ENCODE measurements at places on chromosomes 2 and 18. TPM values are rescaled to one million over a fixed set of nuclear protein-coding genes. Genes with fewer than 3 reads are reported as not detected.

Gene CYRIA
- 2.6 TPM for total RNA-seq

Gene TMEM178A
- 3.4 TPM for total RNA-seq

Gene STARD7
- 96.2 TPM for total RNA-seq

Gene OXER1
- 2.0 TPM for total RNA-seq

Gene FIGN
- 3.6 TPM for total RNA-seq

Gene GALNT5
- 0.06 TPM for total RNA-seq

GRCh38 chr2:101830555-101830954, 133.0 kb downstream of the MAP4K4 start:
- no peak overlapping the region for H3K4me3 ChIP-seq
- H3K27ac ChIP-seq: no peak overlapping the region
- DNase-seq: no peak
- H3K27me3 ChIP-seq: no peaks in the 10 kb centered on the region
- H3K4me1 ChIP-seq: peaks cover 32% of the 10 kb centered on the region

- H3K4me1 ChIP-seq: no peaks in the 10 kb centered on the region
- peak; percentile 8 for DNase-seq
- H3K36me3 ChIP-seq: no peaks in the 10 kb centered on the region
- H3K27ac ChIP-seq: no peak overlapping the region
- H3K4me3 ChIP-seq: no peak overlapping the region
Observed at GRCh38 chr2:241818943-241819270, 9.9 kb downstream of the NEU4 start.

GRCh38 chr2:98378901-98379300, 32.6 kb downstream of the CNGA3 start:
- peak; percentile 87 for DNase-seq
- peaks cover 10% of the 10 kb centered on the region for H3K4me1 ChIP-seq
- H3K36me3 ChIP-seq: no peaks in the 10 kb centered on the region
- no peak overlapping the region for H3K27ac ChIP-seq
- H3K27me3 ChIP-seq: no peaks in the 10 kb centered on the region
- H3K4me3 ChIP-seq: no peak overlapping the region

GRCh38 chr18:5817816-5818215, 77.5 kb downstream of the TMEM200C start:
- H3K4me3 ChIP-seq: no peak overlapping the region
- H3K27ac ChIP-seq: no peak overlapping the region
- no peaks in the 10 kb centered on the region for H3K4me1 ChIP-seq
- DNase-seq: no peak
- H3K27me3 ChIP-seq: no peaks in the 10 kb centered on the region

GRCh38 chr2:36596397-36596796, 1.6 kb downstream of the FEZ2 start:
- H3K27me3 ChIP-seq: no peaks in the 10 kb centered on the region
- no peak overlapping the region for H3K4me3 ChIP-seq
- DNase-seq: no peak
- no peaks in the 10 kb centered on the region for H3K36me3 ChIP-seq

DNA sequence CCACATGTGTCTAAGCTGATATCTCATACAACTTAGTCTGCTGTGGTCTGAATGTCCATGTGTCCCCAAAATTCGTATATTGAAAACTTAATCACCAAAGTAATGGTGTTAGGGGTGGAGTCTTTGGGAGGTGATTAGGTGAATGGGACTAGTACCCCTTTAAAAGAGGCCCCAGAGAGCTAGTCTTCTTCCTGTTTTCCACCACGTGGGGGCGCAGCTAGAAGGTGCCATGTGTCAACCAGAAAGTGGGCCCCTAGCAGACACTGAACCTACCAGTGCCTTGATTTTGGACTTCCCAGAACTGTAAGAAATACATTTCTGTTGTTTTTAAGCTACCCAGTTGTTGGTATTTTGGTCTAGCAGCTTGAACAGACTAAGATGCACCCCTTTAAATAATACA, 86.6 kb downstream of the ASB1 start:
- no peaks in the 10 kb centered on the region for H3K36me3 ChIP-seq
- no peaks in the 10 kb centered on the region for H3K27me3 ChIP-seq
- H3K4me1 ChIP-seq: no peaks in the 10 kb centered on the region
- H3K27ac ChIP-seq: no peak overlapping the region

GRCh38 chr2:241224018-241224850, 35.8 kb downstream of the ANO7 start:
- no peaks in the 10 kb centered on the region for H3K27me3 ChIP-seq
- DNase-seq: peak; percentile 76
- no peak overlapping the region for H3K27ac ChIP-seq
- H3K4me1 ChIP-seq: peaks cover 10% of the 10 kb centered on the region
- H3K36me3 ChIP-seq: no peaks in the 10 kb centered on the region
- H3K4me3 ChIP-seq: no peak overlapping the region

DNA sequence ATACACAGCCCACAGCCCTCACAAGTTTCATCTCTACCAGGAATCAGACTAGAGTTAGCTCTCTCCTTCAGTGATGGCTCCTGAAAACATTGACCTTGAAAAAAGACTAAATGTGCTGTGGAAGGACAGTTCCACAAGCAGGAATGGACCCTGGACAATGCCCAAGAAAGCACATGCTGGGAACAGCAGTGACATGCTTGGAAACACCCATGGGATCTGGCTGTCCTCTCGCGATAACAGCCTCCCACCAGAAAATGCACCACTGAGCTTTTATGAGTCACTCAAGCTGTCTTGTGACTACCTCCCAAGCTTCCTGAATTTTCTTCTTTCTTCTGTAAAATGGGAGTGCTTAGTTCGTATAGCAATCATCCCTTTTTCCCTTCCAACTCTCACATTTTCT, 269.2 kb downstream of the LRATD1 start:
- H3K27ac ChIP-seq: no peak overlapping the region
- no peaks in the 10 kb centered on the region for H3K4me1 ChIP-seq
- DNase-seq: no peak

DNA sequence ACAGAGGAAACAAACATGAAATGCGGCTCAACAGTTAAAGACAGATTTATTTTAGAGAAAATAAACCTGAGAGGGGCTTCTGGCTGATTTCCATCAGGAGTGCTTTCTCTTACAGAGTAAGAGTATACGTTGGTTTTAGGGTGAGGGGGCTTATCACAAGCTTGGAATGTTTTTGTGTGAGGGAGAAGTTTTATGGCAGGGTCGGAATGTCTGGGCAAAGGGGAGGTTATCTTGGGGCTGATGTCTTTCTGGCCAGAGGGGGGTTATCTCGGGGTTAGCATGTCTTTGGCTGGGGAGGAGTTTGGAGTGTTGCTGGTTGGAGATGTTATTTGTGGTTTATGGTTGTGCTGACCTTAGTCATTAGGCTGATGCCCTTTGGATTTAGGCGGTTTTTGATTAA, 22.1 kb downstream of the PTRHD1 start:
- no peak overlapping the region for H3K27ac ChIP-seq
- H3K4me1 ChIP-seq: no peaks in the 10 kb centered on the region
- no peaks in the 10 kb centered on the region for H3K27me3 ChIP-seq
- no peak overlapping the region for H3K4me3 ChIP-seq
- H3K36me3 ChIP-seq: no peaks in the 10 kb centered on the region
- DNase-seq: no peak

DNA sequence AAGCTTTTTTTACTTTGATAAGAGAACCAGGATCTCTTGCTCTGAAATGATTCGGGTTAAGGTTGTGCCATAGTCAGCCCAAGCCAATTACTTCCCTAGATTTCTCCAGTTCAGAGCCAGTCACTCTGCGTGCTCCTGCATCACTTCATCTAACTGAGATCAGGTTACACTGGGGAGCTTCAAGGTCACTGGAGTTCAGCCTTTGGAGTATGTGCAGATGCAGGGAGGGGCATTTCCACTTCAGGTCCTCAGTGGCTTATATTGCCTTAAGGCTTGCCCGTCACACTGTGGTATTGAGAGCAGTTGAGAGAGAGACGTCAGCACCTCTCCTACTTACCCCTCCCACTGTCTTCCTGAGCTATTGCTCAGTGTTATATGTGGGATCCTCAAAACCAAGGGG, 317.8 kb downstream of the EPHA4 start:
- H3K4me3 ChIP-seq: no peak overlapping the region
- no peaks in the 10 kb centered on the region for H3K27me3 ChIP-seq
- no peak overlapping the region for H3K27ac ChIP-seq
- no peak for DNase-seq

- H3K27ac ChIP-seq: no peak overlapping the region
- no peak for DNase-seq
- H3K4me3 ChIP-seq: no peak overlapping the region
- H3K36me3 ChIP-seq: no peaks in the 10 kb centered on the region
Observed at GRCh38 chr18:13793819-13794218, 30.1 kb upstream of the MC5R start.

DNA sequence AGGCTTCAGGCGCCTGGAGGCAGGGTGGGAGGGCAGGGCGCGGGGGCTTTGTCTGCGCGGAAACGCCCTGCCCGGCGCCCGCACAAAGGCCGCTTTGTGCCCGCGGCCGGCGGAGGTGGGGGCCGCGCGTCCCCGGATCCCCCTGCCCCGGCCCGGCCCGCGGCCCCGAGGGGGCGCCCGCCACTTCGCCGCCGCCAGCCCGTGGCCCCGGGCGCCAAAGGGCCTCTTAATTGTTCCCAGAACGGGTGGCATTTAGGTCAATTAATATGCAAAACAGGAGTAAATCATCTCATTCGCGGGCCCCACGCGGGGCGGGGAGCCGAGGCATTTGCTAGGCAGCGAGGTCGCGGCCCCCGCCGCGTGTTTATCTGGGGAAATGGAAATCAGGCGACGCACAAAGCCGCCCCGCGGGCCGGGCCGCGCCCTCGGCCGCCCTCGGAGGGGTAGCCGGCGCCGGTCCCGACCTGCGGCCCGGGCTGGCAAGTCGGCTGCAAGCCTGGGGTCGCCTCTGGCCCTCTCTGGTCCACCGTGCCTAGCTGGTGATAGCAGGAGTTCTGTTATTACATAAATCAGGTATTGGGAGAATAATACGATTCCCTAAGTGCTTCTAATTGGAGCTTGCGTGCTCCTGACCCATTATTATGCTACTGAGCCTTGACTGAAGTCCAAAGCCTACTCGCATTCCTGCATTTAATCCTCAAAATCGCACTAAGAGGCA, 148.2 kb upstream of the GLI2 start:
- no peaks in the 10 kb centered on the region for H3K36me3 ChIP-seq
- H3K4me1 ChIP-seq: peaks cover 3% of the 10 kb centered on the region
- no peaks in the 10 kb centered on the region for H3K27me3 ChIP-seq
- H3K4me3 ChIP-seq: peak overlapping the region; percentile 34
- no peak overlapping the region for H3K27ac ChIP-seq

GRCh38 chr18:13416208-13416607, 197.6 kb downstream of the LDLRAD4 start:
- H3K27ac ChIP-seq: no peak overlapping the region
- no peaks in the 10 kb centered on the region for H3K36me3 ChIP-seq
- H3K4me3 ChIP-seq: no peak overlapping the region
- no peaks in the 10 kb centered on the region for H3K27me3 ChIP-seq

GRCh38 chr2:190847504-190848081, 33.0 kb upstream of the GLS start:
- H3K27ac ChIP-seq: no peak overlapping the region
- DNase-seq: no peak
- H3K36me3 ChIP-seq: no peaks in the 10 kb centered on the region
- H3K4me3 ChIP-seq: no peak overlapping the region
- no peaks in the 10 kb centered on the region for H3K4me1 ChIP-seq

GRCh38 chr2:21422050-21422449, 298.3 kb downstream of the TDRD15 start:
- H3K36me3 ChIP-seq: no peaks in the 10 kb centered on the region
- H3K4me1 ChIP-seq: no peaks in the 10 kb centered on the region
- H3K4me3 ChIP-seq: no peak overlapping the region
- no peaks in the 10 kb centered on the region for H3K27me3 ChIP-seq
- DNase-seq: peak; percentile 71
- no peak overlapping the region for H3K27ac ChIP-seq

DNA sequence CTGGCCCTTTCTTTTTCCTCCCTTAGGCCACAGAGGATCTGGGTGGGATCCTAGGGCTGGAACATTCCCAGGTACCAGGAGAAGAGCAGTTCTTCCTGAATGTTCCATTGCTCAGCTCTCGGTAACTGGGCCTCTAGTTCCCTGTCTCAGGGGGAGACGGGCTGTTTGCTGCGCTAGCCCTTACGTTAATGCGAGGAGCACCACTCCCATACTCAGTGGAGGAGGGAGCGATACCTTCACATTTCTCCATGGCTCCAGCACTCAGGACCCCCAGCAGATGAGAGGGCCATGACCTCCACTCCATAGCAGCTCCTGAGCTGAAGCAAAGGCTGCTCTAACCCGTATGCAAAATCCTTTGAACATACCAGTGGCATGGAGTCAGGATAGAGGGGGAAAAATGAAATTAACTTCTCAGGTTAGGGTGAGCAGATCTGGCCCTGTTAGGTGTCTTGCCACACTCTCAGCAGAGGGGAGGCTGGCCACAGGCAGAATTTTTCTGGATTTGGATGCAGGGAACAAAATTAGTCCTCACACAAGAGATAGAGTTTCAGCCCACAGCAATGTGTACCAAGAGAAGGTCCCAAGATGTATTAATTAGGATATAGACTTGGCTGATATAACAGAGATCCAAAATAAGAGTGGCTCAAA, 206.7 kb downstream of the ZFP36L2 start:
- no peaks in the 10 kb centered on the region for H3K27me3 ChIP-seq
- peaks cover 21% of the 10 kb centered on the region for H3K4me1 ChIP-seq
- H3K36me3 ChIP-seq: no peaks in the 10 kb centered on the region
- no peak overlapping the region for H3K27ac ChIP-seq

GRCh38 chr2:46974174-46974573, 58.6 kb upstream of the MCFD2 start:
- no peaks in the 10 kb centered on the region for H3K27me3 ChIP-seq
- no peaks in the 10 kb centered on the region for H3K36me3 ChIP-seq
- peaks cover 13% of the 10 kb centered on the region for H3K4me1 ChIP-seq
- H3K27ac ChIP-seq: no peak overlapping the region
- no peak for DNase-seq

DNA sequence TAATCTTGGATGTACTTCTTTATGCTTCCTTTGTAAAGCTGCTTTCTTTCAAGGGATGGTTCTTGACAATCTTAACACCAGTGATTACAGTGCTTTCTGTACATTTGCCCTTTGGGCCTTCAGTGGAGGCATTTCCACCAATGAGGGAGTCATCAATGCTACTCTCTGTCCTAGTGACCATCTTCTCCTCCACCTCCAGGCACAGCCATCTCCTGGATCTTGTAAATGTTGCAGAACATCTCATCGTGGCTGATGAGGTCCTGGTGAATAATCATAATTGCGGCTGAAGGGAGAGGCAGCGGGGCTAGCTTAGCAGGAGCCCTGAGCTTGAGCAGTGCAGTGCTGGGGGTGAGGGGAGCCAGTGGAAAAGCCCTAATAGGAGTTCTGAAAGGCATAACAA, 32.5 kb downstream of the IDH1 start:
- no peaks in the 10 kb centered on the region for H3K27me3 ChIP-seq
- no peak overlapping the region for H3K4me3 ChIP-seq
- no peaks in the 10 kb centered on the region for H3K36me3 ChIP-seq
- H3K27ac ChIP-seq: no peak overlapping the region

DNA sequence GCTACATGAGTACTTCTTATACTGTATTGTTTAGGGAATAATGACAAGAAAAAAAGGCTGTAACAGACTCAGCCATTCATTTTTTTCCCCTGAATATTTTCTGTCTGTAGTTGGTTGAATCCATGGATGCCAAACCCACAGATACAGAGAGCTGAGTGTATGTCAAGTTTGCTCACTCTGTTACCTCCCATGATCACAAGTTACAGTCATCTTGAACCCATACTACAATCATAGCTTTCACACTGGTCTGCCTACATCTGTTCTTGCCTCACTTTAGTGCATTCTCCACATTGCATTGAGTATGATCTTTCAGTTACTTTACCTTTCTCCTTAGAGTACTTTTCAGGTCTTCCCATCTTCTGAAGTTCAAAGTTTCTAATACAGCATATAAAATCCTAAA, 94.0 kb downstream of the BIRC6 start:
- no peak for DNase-seq
- no peak overlapping the region for H3K27ac ChIP-seq
- H3K4me1 ChIP-seq: no peaks in the 10 kb centered on the region
- no peaks in the 10 kb centered on the region for H3K36me3 ChIP-seq
- H3K4me3 ChIP-seq: no peak overlapping the region
- H3K27me3 ChIP-seq: no peaks in the 10 kb centered on the region

Measured in testis (tissue), 5 donors.